ENCODE measurements at places on chromosomes 5 and 9.

GRCh38 chr5:139458580-139459407, 3.7 kb downstream of the ECSCR start:
- peak overlapping the region; percentile 31 for H3K27ac ChIP-seq
- peaks cover 13% of the 10 kb centered on the region for H3K4me1 ChIP-seq
- no peak overlapping the region for H3K4me3 ChIP-seq

GRCh38 chr5:52010454-52010853, 627.2 kb downstream of the ISL1 start:
- H3K36me3 ChIP-seq = no peaks in the 10 kb centered on the region
- H3K27ac ChIP-seq = no peak overlapping the region
- DNase-seq = no peak
- H3K27me3 ChIP-seq = no peaks in the 10 kb centered on the region
- H3K4me3 ChIP-seq = no peak overlapping the region

DNA sequence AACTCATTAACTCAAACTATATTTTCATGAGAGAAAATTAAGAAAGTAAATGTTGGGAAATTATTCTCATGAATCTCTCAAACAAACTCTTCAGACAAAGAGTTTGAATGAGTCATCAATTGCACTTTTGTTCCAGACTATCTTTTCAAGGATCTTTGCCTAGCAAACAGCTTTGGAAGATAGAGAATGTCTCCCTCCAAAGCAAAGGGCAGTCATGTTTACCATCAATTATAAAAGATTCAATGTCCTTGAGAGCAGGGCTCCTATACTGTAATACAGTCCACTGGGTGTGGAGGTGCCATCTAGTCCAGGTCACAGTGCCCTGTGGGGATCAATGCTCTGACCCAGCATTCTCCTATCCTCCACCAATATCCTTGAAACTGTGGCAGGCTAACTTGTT, 1429.3 kb downstream of the EFNA5 start:
- H3K27ac ChIP-seq = no peak overlapping the region
- H3K27me3 ChIP-seq = no peaks in the 10 kb centered on the region
- DNase-seq = no peak
- H3K4me1 ChIP-seq = no peaks in the 10 kb centered on the region
- H3K4me3 ChIP-seq = no peak overlapping the region
- H3K36me3 ChIP-seq = no peaks in the 10 kb centered on the region

DNA sequence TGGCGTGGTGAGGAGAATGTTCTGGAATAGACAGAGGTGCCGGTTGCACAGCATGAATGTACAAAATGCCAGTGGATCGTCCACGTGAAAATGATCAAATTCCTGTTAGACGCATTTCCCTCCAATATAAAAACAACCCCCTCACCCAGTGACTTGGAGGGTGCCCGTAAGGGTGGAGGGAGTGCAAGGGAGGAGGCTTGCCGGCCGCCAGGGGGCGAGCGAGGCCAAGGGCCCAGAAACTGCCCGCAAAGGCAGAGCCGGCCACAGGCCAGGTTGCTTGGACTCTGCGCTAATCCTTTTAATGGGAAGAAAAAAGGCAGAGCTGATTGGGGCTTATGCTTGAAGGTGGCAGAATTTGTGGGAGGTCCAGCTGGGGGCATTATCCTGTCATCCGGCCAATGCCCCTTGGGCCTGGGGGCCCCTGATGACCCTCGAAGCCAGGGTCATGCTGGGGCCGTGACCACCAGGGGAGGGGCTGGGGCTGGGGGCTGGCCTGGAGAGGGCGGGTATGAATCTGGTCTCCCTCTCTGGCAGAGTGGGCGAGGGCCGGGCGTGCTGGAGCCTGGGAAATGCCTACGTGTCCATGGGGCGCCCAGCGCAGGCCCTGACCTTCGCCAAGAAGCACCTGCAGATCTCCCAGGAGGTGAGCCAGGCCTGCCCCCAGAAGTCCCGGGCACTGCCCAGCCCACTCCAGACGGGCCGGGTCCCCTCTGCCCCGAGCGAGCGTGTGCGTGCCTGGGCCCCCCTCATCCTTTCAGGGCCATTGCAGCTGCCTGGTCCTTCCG, 12.0 kb downstream of the GPSM1 start:
- H3K27me3 ChIP-seq = no peaks in the 10 kb centered on the region
- no peak for DNase-seq
- no peaks in the 10 kb centered on the region for H3K36me3 ChIP-seq
- H3K4me1 ChIP-seq = no peaks in the 10 kb centered on the region

GRCh38 chr9:128420651-128421481, at the start of gene CERCAM:
TSS of gene CERCAM (plus strand) at chr9:128420857. CDS start at chr9:128420878, 21 bp downstream.
- H3K36me3 ChIP-seq = no peaks in the 10 kb centered on the region
- H3K4me1 ChIP-seq = peaks cover 11% of the 10 kb centered on the region
- DNase-seq = peak; percentile 53
- no peak within 1 kb of the TSS for H3K27ac ChIP-seq
- peaks cover 37% of the 10 kb centered on the region for H3K27me3 ChIP-seq

GRCh38 chr9:20646656-20647055, 24.4 kb upstream of the MLLT3 start:
- no peaks in the 10 kb centered on the region for H3K4me1 ChIP-seq
- H3K27me3 ChIP-seq = peaks cover 65% of the 10 kb centered on the region
- no peak overlapping the region for H3K27ac ChIP-seq
- no peak overlapping the region for H3K4me3 ChIP-seq
- H3K36me3 ChIP-seq = no peaks in the 10 kb centered on the region

DNA sequence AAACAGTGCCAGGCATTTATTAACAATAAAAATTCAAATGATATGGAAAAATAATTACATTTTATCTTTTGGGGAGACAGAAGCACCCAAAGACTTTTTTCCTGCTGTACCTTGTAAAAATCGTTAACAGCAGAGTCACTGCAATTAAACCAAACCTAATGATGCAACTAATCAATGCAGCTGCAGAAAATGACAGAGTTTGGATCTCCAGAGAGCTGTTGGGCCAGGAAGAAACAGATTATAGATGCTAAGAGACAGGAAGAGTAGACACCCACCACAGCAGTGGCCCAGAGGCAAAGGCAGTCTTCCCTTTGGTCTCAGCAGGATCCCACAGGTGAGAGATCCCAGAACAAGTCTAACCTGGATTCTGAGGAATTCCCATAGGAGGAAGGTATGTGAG, 53.0 kb downstream of the SPOCK1 start:
- H3K4me1 ChIP-seq = no peaks in the 10 kb centered on the region
- H3K27ac ChIP-seq = no peak overlapping the region
- DNase-seq = no peak
- no peaks in the 10 kb centered on the region for H3K27me3 ChIP-seq
- H3K36me3 ChIP-seq = no peaks in the 10 kb centered on the region
- no peak overlapping the region for H3K4me3 ChIP-seq

DNA sequence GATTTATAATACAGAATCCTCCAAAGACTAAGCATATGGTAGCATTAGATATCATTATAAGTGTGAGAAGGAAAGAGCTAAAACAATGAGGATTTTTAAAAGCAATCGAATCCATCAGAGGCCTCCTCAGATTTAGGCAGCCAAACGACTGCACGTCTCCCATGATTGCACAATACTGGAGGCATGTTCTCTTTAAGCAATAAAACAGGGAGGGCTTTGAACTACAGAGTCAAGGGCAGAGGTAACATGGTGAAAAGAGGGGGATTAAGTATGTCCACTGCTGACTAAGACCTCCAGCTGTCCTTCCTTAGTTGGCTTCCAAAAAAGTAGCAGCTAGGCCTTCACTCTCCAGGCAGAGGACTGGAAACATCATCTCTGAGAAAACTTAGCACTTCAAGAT, 298.7 kb upstream of the RGMB start:
- H3K27me3 ChIP-seq = no peaks in the 10 kb centered on the region
- no peaks in the 10 kb centered on the region for H3K4me1 ChIP-seq
- H3K36me3 ChIP-seq = no peaks in the 10 kb centered on the region
- no peak overlapping the region for H3K27ac ChIP-seq

DNA sequence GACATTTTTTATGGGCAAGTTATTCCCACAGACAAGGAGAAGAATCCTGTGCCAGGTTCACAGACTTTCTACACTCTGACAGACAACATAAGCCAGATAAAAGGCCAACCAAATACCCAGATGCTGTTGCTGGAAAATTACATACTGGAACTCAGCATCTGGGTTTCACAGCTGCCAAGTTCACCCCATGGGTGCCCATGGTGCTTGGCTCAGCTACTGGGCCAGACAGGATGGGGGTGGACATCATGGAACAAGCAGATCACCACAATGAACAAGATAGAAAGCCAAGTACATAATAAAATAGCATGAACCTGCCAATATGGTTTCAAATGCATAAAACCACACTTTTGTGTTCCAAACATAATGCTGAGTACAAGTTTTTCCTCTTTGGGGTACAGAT, 999.8 kb downstream of the NR2F1-AS1 start:
- H3K4me1 ChIP-seq = no peaks in the 10 kb centered on the region
- DNase-seq = no peak
- no peaks in the 10 kb centered on the region for H3K27me3 ChIP-seq
- no peak overlapping the region for H3K27ac ChIP-seq
- no peak overlapping the region for H3K4me3 ChIP-seq
- H3K36me3 ChIP-seq = no peaks in the 10 kb centered on the region

DNA sequence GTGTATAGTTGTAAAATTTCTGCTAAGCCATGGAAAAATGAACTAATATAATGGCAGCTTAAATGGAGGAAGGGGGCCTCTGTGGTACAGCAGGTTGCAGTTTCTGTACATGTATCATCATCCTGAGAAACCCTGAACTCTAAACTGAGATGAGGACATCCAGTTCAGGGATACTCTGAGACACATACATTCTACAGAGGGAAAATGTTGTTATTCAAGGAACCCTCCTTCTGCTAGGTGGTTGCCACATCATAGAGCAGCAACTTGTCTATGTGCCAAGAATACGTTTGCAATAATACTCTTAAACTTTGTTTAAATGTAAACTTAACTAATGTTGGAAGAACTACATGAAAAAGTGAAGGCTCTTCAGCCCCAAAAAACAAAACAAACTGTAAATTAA, 1310.8 kb upstream of the WWC1 start:
- H3K27ac ChIP-seq = no peak overlapping the region
- H3K4me3 ChIP-seq = no peak overlapping the region
- H3K4me1 ChIP-seq = peaks cover 5% of the 10 kb centered on the region

DNA sequence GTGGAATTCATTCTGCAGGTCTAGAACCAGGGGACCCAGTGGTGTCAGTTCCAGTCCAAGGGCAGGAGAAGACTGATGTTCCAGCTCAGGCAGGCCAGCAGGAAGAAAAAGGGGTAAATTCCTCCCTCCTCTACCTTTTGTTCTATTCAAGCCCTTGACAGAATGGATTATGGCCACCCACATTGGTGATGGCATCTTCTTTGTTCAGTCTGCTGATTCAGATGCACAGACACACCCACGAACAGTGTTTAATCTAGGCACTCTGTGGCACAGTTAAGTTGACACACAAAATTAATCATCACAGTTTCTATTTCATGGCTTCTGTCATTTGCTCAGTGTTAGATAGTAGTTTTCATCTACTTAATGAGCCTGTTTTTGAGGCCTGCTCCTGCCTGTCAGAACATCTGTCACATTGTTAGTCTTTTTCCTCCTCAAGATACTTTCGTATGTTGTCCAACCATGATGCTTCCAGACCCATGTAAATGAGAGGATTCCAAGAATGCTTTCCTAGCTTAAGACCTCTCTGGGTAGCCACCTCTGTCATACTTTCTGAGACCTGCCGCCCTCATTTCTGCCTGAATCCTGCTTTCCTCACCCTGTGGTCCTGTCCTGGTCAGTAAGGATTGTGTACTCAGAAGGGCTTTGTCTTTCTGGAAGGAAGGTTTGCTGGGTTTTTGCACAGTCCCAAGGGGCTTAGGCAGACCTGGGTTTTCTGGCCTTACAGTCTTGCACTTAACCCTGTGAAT, 72.5 kb downstream of the SPIN1 start:
- DNase-seq = no peak
- H3K4me3 ChIP-seq = no peak overlapping the region
- H3K4me1 ChIP-seq = no peaks in the 10 kb centered on the region
- H3K27ac ChIP-seq = no peak overlapping the region

All from naive B cell (primary cell).